ENCODE measurements at places on chromosomes 1 and 21. TPM values are rescaled to one million over a fixed set of nuclear protein-coding genes. Genes with fewer than 3 reads are reported as not detected.

The OR2L8 gene
- not detected for total RNA-seq

The ZNF687 gene
- total RNA-seq, result 16.1 TPM

The TPTE gene
- total RNA-seq, result 0.28 TPM

The FNDC5 gene
- total RNA-seq, result 66.2 TPM

The CCDC27 gene
- total RNA-seq, result not detected

The MAN1C1 gene
- total RNA-seq, result 74.6 TPM

The BGLAP gene
- total RNA-seq, result 0.18 TPM

The CELF3 gene
- total RNA-seq, result not detected

The SPRR3 gene
- not detected for total RNA-seq

The RGSL1 gene
- total RNA-seq, result not detected

The CHIA gene
- not detected for total RNA-seq

The CTSE gene
- not detected for total RNA-seq

The INAVA gene
- total RNA-seq, result 16.1 TPM

The PPP1R8 gene
- total RNA-seq, result 81.7 TPM

The FCGR3A gene
- not detected for total RNA-seq

The TNNT2 gene
- 74.9 TPM for total RNA-seq

The IL22RA1 gene
- total RNA-seq, result not detected

- no peak for DNase-seq
Measured at GRCh38 chr1:115411371-115412063, 73.5 kb upstream of the NGF start.

- no peak for DNase-seq
Measured at GRCh38 chr1:41452704-41453290, 31.7 kb downstream of the EDN2 start.

- no peak for DNase-seq
Measured at GRCh38 chr1:91754348-91754747, 131.6 kb downstream of the TGFBR3 start.

DNA sequence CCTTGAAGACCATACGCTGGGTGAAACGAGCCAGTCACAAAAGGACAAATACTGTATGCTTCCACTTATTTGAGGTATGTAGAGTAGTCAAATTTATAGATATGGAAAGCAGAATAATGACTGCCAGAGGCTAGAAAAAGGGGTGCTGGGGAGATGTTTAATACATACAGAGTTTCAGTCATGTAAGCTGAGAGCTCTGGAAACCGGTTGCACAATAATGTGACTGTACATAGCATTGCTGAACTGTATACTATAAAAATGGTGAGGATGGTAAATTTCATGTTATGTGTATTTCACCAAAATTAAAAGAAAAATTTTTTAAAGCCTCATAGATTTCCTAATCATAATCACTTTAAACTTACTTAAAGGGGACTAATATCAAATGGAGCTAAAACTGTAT is 110.8 kb downstream of the ZZZ3 start:
- DNase-seq, result no peak

DNA sequence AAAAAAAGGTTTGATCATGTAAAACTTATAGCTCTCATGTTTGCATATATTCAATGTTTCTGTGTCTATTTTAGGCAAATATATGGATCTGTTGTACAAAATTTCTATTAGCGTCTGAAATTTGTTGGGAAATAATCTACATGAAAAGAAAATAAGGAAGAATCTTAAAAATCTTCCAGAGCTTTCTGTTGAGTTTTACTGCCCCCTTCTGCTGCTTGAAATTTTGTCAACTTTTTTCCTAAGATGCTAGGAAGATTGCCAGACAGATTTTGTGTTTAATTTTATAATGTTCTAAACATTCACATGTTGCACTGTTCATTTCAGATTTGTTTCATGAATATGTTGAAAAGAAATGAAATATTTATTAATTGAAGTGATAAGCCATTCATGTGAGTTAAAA is 2.5 kb upstream of the PTGS2 start:
- DNase-seq, result no peak

DNA sequence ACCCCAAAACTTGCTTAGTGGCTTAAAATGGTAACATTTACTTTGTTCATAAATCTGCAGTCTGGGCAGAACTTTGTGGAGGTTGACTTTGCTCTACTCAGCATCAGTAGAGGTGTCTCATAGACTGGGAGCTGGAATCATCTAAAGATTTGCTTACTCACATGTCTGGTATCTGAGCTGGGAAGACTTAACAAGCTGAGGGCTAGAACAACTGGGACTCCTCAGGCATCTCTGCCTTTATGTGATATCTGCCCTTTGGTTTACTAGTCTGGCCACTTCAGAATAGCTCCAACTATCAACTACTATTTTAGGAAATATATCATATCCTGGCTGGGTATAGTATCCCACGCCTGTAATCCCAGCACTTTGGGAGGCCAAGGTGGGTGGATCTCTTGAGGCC is 82.5 kb downstream of the C4BPA start:
- DNase-seq, result no peak

GRCh38 chr1:15465674-15466073 is 9.1 kb downstream of the CELA2A start:
- peak; percentile 85 for DNase-seq

DNA sequence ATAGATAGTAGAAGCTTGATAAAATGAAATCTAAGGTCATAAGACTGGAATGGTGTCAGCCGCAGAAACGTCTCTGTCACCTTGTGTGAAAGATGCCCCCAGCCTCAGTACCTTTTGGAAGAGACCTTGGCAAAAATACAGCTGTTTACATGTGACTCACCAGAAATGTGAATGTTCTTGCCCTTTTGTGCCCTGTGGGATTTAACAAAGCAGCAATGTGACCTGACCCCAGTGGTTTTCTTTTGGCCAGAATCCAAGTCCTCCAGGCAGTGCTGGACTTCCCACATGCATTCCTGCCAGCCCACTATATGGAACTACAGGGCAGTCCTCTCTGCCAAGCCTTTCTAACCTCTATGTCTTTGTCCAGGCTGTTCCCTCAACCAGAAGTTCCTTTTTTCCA is 27.2 kb upstream of the LRRC8C start:
- peak; percentile 75 for DNase-seq

- DNase-seq, result no peak
Measured at GRCh38 chr1:179973198-179974110, 18.8 kb downstream of the CEP350 start.

DNA sequence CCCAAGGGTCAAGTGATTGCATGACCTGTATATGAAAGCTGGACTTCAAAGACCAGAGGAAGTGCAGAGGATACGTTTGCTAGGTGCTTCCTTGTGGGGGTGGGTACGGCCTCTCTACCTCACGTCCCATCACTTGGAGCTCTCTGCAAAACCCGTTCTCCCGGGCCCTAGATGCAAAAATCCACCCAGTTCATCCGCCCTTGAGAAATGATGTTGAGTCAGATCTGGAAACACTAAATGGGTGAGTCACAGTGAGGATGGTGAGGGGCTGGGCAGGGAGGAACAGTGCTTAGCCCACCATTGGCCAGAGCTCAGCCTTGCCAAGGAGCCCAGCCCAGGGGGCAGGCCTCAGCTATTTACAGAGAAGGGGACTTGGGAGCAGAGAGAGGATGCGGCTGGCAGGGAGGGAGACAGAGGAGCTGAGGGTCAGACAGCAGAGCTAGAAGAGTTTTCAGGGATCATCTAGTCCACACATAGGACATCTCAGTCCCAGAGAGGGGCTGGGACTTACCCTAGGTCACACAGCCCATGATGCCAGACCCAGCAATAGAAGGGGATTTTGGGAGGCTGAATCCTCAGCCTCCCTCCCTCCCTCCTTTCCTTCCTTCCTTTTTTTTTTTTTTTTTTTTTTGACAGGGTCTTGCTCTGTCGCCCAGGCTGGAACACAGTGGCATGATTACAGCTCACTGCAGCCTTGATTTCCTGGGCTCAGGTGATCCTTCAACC is 14.6 kb downstream of the ARHGEF10L start:
- no peak for DNase-seq

- no peak for DNase-seq
Measured at GRCh38 chr1:107871259-107871658, 93.7 kb downstream of the VAV3 start.

DNA sequence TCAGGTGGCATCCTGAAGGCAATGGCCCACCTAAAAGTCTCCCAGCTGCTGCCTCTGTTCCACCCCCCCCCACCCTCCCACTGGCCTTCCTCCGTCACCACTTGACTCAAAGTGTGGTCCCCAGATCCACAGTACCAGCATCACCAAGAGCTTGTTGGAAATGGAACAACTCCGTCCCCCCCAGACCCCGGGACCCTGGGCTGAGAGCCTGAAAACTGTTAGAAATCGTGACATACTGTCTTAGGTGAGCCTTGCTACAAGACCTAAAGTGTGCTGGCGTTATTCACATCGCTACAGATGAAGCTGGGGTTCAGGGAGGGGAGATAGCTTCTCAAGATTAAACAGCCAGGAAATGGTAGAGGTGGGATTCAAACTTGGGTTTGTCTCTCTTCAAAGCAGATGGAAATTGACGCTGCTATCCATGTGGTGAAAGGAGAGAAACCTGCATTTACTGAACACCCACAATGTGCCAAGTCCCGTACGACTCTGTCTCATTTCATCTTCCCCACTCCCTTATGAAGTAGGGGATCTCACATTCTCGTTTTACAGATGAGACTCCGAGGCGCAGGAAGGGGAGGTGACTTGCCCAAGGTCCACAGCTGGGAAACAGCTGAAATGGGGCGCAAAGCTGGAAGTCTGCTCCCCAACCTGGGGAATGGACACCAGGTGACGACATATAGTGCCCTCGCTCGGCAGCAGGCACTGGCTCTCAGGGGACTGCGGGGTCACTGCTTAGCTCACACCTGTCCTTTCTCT is 52.8 kb upstream of the IFFO2 start:
- DNase-seq, result no peak

- DNase-seq, result no peak
Measured at GRCh38 chr1:192889082-192889481, 80.2 kb downstream of the RGS2 start.

- DNase-seq, result no peak
Measured at GRCh38 chr1:99652881-99653281, 7.0 kb downstream of the PALMD start.

- no peak for DNase-seq
Measured at GRCh38 chr1:197448121-197448779, 180.2 kb downstream of the CRB1 start.

GRCh38 chr1:165668184-165668583 is 30.2 kb downstream of the ALDH9A1 start:
- no peak for DNase-seq

DNA sequence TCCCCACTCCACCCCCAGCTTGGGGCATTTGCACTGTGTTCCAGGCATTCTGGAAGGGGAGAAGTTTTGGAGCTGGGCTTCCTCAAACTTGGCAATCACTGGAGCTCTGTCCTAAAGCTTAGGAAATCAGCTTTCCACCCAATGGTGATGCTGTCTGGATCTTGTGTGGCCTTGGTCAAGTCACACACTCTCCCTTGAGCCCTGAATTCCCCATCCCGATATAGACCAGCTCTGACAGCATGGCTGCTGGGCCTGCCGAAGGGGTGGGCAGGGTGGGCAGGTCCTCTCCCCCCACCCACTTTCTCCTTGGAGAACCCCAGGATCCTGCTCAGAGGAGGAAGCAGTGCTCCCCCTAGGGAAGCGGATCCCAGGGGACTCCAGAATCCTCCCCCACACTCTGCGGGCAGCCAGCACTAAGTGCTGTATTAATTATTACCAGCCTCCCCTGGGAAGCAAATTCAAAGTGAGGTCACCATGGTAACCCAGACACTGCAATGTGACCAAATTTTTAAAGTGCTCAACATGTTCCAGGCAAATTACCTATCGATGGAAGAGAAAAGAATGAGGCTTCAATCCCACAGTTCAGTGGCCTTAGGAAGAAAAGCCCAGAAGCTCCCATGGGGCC is 21.3 kb upstream of the LDLRAP1 start:
- DNase-seq, result no peak

DNA sequence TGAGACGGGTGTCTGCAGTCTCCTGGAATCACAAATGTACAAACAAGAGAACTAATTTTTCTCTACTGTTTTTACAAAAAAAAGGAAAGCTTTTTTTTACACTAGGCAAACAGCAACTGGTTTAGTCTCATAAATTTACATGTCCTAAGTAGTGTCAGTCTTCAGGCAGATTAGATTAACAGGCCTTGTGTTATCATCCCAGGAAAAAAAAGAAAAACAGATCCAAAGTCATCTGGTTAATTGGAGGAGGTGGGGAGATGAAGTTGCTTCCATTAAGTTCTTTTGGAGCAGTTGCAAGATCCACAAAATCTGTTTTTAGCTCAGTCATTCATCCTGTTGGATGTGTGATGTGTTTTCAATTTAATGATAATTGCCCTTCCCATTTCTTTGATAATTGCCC is 363.5 kb upstream of the ADGRL2 start:
- no peak for DNase-seq

DNA sequence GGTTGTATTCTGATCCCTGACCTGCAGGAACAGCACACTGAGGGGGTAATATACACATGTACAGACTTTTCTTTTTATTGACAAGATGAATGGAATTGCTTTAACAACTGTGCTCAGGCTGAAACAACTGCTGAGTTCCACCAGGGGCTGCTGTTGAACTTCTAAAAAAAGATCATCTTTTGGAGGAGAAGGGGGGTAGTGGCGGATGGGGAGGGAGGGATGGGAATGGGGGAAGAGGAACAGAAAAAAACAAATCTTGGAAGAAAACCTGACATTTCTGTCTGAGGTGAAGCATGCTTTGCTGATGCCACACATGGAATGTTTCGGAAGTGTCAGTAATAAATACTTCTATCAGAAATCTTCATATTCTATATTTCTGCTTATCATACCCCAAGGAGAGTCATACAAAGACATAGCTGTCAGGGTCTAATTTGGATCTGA is 75.0 kb downstream of the RWDD3 start:
- DNase-seq, result peak; percentile 45

GRCh38 chr21:43611598-43612369 is 47.5 kb downstream of the HSF2BP start:
- DNase-seq, result peak; percentile 89

DNA sequence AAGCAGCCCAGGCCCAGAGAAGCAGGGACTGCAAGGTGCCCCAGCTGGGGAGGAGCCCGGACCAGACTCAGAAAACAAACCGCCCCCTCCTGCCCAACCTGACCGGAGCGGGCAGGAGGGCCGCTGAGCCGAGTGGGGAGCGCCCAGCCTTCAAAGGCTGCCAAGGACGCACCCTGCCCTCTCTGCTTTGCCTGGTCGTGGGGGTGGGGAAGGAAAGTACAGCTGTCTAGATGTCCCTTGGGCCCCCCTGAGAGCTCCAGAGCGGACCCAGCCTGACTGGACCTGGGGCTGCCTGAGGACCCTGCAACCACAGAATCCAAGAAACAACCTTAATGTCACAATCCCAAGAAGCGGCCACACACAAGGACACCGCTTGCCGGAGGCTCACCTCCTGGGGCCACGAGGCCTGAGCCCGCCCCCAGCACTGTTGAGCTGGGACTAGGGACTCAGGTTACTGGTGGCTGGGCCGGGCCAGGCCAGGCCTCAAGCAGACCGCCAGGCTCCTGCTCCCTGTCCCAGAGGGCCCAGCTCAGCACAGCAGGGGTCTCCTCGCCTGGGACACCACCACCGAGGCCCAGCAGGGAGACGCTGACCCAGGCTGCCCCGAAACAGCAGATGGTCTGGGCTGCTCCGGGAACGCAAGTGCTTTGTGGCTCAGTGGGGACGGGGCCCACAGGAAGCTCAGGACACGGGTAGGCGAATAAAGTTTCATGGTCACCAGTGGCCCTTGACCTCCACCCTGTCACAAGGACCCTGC is 1.4 kb downstream of the DVL1 start:
- DNase-seq, result peak; percentile 71
